ENCODE measurements at places on chromosomes 6 and 20.

DNA sequence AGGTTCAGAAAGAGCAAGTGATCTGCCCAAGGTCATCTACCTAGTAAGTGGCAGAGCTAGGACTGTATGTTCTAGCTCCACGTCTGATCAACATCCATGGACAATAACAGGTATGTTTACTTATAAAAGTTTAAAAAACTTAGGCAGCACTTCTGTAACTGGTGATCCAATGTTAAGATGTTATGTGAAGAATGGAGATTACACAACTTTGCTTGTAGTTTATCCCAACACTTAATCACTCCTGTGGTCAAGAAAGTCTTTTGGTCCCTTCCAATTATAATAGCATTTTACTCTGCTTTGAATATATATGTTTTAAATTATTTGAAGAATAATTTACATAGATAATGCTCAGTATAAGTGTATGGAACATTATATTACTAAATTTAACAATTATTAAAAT is 4.8 kb downstream of the FBXO30 start:
- no peak for DNase-seq

GRCh38 chr6:128491100-128491581 is 29.3 kb downstream of the PTPRK start:
- no peak for DNase-seq

DNA sequence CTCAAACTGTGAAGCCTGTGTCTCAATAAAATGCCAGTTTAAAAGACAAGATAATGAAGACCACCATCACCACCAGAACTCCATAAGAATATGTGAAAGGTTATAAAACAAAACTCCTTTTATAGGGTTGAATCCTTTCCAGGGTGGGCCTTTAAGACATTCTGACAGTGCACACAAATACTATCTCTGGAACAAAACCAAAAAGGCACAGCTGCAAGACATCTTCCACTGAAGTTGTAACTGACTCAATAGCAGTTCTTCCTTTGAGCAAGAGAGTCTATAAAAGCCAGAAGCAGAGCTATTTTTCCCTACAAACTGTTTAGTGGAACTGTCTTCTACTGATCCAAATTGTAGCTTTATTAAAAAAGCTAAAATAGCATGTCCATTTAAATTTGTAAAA is 81.6 kb downstream of the EPB41L2 start:
- no peak for DNase-seq

DNA sequence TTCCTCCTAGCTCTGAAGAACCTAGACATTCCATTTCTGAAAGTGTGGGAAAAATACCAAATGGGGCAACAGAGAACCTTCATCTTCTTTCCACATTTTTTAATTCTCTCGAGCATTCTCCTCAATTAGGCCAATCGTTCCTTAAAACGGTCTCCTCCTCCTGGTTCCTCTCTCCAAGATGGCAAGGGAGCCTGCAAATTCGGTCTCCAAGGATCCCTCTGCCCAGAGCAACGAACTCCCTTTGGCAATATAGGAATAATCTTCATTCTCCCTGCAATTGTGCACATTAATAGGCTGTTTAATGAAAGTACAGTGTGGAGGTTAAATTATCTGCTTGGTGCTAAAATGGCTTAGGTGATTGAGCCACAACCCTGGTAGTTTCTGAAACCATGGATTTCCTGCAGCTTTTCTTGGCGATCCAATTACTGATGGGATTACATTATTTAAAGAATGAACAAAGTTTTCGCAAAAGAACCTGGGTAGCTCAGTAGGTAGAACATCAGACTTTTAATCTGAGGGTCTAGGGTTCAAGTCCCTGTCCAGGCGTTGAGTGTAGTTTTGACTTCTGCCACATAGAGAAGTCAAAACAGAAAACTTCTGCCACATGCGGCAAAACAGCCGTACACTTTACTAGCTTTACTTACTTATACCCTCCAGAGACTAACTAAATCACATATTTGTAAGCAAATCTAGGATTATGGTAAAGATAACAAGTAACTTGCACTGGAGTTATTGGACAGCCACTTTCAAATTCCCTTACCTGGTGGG is 102.9 kb upstream of the ZNF184 start:
- DNase-seq: no peak

GRCh38 chr6:145071836-145072235 is 663.5 kb downstream of the EPM2A start:
- no peak for DNase-seq

- peak; percentile 41 for DNase-seq
Measured at GRCh38 chr6:111872401-111873177, 663 bp downstream of the FYN start.

GRCh38 chr20:59443550-59443949 is 143.1 kb downstream of the EDN3 start:
- no peak for DNase-seq

GRCh38 chr6:107533415-107534059 is 43.6 kb downstream of the SOBP start:
- DNase-seq: no peak

GRCh38 chr20:23130622-23131140 is 44.6 kb upstream of the CD93 start:
- no peak for DNase-seq

GRCh38 chr6:156577749-156578148 is 199.4 kb upstream of the ARID1B start:
- DNase-seq: no peak

DNA sequence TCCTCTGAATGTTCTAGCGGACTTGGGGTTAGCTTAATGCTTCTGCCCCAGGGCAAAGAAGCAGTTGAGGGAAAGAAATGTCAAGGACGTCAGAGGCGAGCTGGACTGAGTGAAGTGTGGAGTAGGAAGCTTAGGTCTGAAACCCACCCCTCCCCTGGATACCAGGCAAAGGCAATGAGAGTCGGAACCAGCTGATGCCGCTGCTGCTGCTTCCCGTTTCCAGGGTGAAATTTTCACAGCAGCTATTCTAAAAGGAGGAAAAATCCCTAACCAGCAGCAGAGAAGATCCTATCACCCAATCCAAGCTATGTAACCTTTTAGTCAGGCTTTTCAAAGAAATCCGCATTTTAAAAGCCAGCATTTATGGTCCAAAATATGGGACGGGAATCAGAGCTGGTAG is 564.3 kb downstream of the LMBRD1 start:
- no peak for DNase-seq

DNA sequence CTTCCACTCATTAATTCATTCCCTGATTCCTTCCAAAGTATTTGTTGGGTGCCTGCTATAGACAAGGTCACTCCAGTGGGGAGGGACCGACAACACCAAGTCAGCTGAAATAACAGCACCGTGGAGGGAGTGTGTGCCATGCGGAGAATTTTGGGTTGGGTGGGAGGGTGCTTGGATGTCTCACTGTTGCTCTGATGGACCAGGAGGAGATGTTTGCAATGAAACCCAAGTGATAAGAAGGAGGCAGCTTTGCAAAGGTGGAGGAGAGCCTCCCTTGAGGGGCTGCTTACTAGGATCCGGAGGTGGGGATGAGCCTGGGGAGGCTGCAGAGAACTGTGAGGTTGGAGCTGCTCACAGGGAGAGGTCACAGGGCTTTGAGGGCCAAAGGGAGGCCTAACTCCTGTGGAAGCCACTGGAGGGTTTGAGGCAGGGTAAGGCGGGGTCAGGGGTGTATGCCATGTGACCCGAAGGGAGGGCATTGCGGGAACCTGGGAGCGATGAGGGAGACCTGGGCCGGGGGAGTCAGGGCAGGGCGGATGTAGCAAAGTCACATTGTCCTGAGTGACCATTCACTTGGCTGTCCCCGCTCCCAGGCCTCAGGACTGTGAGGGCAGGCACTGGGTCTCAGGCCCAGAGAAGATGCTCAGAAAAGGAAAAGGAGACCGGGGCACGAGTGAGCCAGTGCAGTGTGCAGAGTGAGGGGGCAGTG is 124.5 kb downstream of the PHACTR3 start:
- DNase-seq: no peak

GRCh38 chr6:154791556-154792317 is 58.5 kb downstream of the SCAF8 start:
- no peak for DNase-seq

GRCh38 chr6:44656691-44657090 is 269.2 kb downstream of the CDC5L start:
- no peak for DNase-seq

DNA sequence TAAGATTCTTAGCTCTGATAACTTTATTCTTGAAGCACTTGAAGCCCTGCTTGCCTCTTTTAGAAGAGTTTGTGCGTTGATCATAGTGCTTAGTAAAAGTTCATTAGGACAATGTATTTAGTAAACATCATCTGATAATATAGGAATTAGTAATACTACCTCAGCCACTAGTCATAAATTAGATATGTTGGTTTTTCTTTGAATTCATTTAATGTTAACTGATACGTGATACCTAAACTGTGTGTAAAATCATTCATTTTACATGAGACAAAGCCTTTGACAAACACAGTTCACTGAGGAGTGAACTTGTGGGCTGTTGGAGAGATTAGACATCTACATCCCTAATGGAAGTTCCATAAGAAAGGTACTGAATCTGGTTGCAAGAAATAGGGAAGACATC is 91.6 kb downstream of the RNF217 start:
- no peak for DNase-seq

GRCh38 chr6:108609276-108609769 is 48.6 kb downstream of the FOXO3 start:
- DNase-seq: no peak

GRCh38 chr20:20821484-20822260 is 109.2 kb upstream of the RALGAPA2 start:
- DNase-seq: no peak

GRCh38 chr6:43807228-43808061 is 37.4 kb downstream of the VEGFA start:
- no peak for DNase-seq

GRCh38 chr6:118249680-118250079 is 298.4 kb upstream of the PLN start:
- no peak for DNase-seq

- DNase-seq: no peak
Measured at GRCh38 chr6:144314003-144314485, 28.9 kb downstream of the UTRN start.
